GM23338 (cell line): ENCODE measurements at places on chromosomes 11 and 22. TPM values are rescaled to one million over a fixed set of nuclear protein-coding genes. Genes with fewer than 3 reads are reported as not detected.

The FGF4 gene
- total RNA-seq: 9.2 and 13.1 TPM in 2 replicates

The TSPAN32 gene
- not detected in 2 replicates for total RNA-seq

The LGR4 gene
- total RNA-seq: 91.7 and 99.6 TPM in 2 replicates

The SAA2 gene
- total RNA-seq: not detected in 2 replicates

The CD6 gene
- 0.49 and 1.9 TPM in 2 replicates for total RNA-seq

The MYRF gene
- total RNA-seq: 5.0 and 5.5 TPM in 2 replicates

DNA sequence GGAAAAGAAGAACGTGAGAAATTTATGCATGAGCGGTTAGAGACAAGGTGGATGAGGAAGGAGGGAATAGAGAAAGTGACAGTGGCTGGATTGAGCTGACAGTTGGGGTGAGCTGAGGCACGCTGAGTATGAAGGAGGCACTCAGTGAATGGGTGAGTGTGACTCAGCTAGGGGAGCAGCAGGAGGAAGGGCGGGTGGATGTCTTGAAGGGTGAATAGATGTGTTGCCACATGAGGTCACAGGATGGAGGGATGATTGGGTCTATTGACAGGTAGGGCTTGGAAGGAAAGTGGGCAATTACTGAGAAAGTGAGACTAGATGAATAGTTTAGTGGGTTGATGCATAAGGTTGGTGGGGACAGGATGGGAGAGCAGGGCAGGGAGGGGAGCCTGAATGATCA is 8.0 kb downstream of the IFITM10 start:
- DNase-seq: no peak

- no peak for DNase-seq
Observed at GRCh38 chr11:37999171-37999570, 1401.1 kb upstream of the RAG2 start.

GRCh38 chr11:1436468-1437039 is 46.8 kb downstream of the BRSK2 start:
- DNase-seq: peak; percentile 32

DNA sequence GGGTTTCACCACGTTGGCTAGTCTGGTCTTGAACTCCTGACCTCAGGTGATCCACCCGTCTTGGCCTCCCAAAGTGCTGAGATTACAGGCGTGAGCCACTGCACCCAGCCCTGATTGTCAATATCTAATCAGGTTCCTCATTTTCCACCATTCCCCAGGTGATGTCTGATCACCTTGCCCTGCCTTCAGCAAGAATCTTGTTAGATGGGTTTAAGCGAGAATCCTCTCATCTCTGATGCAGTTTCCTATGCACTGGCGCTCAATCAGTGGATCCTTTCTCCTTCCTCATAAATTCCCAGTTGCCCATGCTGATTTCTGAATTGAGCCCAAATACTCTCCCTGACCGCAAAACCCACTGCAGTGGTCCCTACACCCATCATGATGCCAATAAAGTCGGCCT is 664 bp upstream of the ZC3H7B start:
- DNase-seq: peak; percentile 28

DNA sequence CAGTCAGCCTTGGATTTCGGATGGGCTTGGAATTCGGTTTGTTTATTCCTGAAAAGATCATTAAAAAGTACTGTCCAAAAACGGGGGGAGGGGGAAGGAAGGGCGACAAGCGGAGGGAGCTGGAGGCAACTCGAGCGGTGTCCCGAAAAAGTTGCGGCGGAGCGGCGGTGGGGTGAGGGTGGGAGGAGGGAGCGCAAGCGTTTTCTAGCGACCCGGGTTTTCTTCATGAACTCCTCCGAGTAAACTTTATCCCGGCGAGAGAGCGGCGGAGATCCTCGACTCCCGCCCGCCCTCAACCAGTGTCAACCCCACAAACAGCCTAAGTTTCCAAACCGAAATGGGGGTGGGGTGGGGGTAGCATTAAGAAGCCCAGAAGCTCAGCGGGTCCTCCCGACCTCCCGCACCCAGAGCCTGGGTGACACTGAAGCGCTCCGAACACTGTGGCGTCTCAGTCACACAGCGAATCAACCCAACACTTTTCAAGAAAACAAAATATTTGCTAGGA is 133.0 kb upstream of the C11orf58 start:
- peak; percentile 74 for DNase-seq

GRCh38 chr11:18366286-18366685 is 28.1 kb upstream of the LDHA start:
- DNase-seq: no peak

GRCh38 chr11:131785801-131786200 is 415.4 kb downstream of the NTM start:
- DNase-seq: no peak

DNA sequence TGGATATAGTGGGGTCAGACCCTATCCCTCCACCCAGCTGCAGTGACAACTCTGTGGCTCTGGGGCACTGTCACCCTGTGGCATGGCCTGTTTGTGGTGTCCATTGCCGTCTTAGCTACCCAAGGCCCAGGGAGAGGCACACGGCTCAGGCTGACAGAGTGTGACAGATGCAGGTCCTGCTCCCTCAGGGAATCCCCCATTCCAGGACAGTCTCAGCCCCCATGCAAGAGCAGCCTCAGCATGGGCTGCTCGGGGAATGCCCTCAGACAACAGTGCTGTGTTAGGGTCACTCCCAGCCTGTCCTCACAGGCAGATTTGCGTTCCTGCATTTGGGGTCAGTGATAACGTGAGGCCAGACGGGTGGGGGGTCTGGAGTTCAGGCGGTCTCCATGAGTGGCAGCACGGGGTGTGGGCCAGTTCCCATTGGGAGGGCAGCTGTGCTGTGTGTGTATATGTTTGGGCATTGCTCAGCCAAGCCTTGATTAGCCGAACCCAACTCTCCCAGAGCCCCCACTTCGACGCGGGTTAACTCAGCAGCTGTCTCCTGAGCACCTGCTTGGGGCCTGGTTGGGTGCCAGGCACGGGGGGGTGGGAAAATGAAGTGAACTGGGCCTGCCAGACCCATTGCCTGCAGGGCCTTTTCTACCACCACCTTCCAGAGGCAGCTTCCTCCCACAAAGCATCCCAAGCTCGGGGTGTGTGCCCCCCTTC is 5.3 kb upstream of the KCNQ1OT1 start:
- no peak for DNase-seq

DNA sequence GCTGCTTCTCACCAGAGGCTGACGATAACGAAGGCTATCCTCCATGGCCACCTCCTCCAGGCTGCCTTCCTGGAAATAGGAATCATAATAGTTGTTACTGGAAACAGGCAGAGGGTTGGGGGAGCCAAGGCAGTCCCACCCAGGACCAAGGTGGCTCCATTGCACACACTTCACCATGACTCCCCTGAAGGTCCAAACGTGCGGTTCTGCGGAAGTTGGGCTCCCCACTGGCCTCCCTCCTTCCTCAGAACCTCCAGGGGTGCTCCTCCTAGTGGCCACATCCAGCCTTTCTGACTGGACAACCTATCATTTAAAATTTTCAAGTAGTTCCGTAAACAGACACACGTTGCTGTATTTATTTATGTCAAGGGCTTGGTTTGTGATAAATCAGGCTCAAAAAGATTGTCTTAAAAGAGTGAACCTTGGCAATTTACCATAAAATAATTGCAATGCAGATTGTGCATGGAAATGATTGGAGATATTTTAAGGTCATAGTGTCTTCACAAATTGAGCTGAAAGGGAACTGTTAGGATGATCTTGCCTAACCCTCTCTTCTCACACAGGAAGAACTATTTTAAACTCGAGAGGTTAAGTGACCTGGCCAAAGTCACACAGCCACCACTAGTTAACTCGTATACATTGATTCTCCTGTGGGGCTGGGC is 1.4 kb upstream of the TCN2 start:
- DNase-seq: peak; percentile 75

DNA sequence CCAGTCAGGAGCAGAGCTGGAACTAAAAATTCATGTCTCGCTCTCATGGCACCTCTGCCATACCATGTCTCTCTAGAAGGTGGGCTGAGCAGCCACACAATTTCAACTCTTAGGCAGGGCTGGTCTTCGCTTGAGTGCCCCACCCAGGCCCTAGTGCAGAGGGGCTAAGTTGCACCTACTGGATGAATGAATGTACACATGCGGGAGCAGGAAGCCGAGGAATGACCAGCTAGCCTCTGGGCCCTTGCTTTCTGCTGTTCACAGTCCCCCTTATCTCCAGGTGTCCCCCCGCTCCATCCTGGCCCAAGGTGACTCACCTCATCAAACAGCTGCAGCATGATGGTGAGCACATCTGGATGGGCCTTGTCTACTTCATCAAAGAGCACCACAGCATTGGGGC is 57.5 kb upstream of the PHOX2A start:
- no peak for DNase-seq

GRCh38 chr11:8333376-8333775 is 69.7 kb upstream of the LMO1 start:
- no peak for DNase-seq

GRCh38 chr11:70650075-70650909 is 252.0 kb downstream of the CTTN start:
- DNase-seq: peak; percentile 91

- no peak for DNase-seq
Observed at GRCh38 chr11:30730011-30730410, 143.9 kb upstream of the MPPED2 start.

- peak; percentile 50 for DNase-seq
Observed at GRCh38 chr11:79269611-79270307, 171.1 kb downstream of the TENM4 start.

- no peak for DNase-seq
Observed at GRCh38 chr11:7703740-7704139, 2.5 kb downstream of the OVCH2 start.

GRCh38 chr22:45877036-45877380 is 100.0 kb downstream of the WNT7B start:
- DNase-seq: no peak

DNA sequence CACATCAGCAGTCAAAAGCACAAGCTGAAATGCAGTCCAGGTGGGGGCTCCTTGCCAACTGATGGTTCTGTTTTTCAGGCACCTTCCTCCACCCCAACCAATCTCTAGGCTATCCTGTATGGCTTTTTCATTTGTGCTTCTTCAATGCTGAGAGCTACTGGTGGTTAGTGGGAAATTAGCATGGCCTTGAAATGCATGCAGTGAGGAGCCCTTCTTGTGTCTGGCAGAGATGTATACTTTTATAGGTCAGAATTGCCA is 167.4 kb downstream of the NAV2 start:
- no peak for DNase-seq

GRCh38 chr22:20863366-20863765 is 4.6 kb downstream of the SNAP29 start:
- DNase-seq: no peak

- peak; percentile 93 for DNase-seq
Observed at GRCh38 chr11:57379732-57380131, 1.2 kb downstream of the PRG3 start.

- no peak for DNase-seq
Observed at GRCh38 chr22:34570408-34570807, 495.6 kb upstream of the ISX start.

GRCh38 chr11:120696597-120697218 is 185.2 kb downstream of the GRIK4 start:
- DNase-seq: peak; percentile 68

GRCh38 chr11:86503131-86503530 is 128.4 kb downstream of the CCDC81 start:
- no peak for DNase-seq

DNA sequence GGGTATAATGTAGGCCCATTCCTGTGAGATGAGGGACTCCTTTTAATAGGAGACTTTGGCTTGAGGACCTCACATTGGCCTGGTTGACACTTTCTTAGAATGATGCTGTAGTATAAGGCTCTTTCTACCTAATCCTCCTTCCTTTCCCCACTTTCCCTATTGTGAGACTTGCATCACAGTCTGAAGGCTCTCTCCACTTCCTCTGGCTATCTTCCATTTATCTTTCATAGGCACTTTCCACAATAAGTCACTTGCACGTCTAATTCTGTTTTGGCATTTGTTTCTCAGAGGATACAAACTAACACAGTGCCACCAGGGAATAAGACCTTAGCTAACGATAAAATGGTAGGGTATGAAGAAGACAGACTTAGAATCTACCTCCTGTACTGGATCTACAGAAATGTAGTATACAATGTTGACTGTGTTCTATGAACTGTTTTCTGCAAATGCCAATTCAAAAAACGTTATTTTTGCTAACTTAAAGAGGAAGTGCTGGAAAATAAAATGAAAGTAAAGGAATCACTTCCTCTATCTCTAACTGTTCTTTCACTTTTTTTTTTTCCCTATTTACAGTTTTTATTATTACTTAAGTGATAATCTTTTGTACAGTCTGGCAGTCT is 17.9 kb upstream of the PDE3B start:
- DNase-seq: no peak

- no peak for DNase-seq
Observed at GRCh38 chr22:33565580-33565995, 354.7 kb downstream of the LARGE1 start.

DNA sequence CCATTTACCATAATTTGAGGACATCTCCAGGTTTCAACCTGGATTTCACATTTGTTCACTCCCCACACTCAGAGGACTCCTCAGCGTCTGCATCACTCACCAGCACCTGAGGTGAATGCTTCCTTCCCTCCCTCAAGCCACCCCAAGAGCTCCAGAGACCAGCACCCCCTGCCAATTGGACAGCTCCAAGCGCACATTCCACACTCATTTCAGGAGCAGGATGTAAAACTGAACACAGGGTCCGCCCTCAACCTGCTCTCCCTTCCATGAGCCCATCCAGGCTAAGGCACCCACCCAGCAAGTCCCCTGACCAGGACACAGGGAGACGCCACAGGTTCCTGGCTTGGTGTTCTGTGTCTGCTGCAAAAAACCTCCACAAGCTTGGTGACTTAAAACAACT is 3.9 kb downstream of the SCGB1D1 start:
- DNase-seq: peak; percentile 66

- peak; percentile 45 for DNase-seq
Observed at GRCh38 chr11:62054484-62055121, 69.2 kb upstream of the INCENP start.
